Stimulated activated CD8-positive, alpha-beta memory T cell treated with anti-CD3 and anti-CD28 coated beads, Interleukin-2, amount 100 ng/mL, for 1 hour (primary cell): ENCODE measurements at places on chromosomes 7 and 10.

- no peak for DNase-seq
Observed at GRCh38 chr7:34011696-34012095, 106.4 kb downstream of the BMPER start.

DNA sequence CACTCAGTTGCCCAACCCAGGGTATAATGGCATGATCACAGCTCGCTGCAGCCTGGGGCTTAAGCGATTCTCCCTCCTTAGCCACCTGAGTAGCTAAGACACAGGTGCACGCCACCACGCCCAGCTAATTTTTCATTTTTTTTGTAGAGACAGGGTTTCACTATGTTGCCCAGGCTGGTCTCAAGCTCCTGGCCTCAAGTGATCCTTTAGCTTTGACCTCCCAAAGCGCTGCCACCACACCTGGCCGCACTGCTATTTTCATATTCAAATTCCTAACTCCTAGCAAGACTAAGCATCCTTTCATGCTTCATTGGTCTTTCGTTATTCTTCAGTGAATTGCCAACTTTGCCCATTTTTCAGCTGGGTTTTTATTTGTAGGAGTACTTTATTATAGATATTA, 30.4 kb upstream of the DAGLB start:
- no peak for DNase-seq

- no peak for DNase-seq
Observed at GRCh38 chr7:27220440-27220955, 20.6 kb upstream of the HOXA13 start.

DNA sequence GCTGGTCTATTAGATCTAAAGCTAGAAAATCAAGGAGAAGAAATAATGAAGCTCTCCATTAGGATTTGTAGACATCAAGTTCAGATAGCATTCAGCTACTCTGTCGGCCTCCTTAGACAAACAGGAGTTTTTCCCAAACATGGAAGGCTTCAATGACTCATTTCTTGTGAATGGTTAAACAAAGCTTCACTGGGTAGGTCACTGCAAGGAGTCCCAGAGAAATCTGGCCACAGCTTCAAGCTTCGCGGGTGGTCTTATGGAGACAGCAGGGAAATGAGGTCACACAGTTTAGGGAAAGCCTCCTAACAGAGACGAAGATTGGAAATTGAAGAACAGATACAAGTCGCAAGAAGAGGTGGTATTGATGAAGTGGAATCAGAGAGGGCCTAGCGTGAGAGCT, 22.6 kb upstream of the LRRC72 start:
- no peak for DNase-seq

DNA sequence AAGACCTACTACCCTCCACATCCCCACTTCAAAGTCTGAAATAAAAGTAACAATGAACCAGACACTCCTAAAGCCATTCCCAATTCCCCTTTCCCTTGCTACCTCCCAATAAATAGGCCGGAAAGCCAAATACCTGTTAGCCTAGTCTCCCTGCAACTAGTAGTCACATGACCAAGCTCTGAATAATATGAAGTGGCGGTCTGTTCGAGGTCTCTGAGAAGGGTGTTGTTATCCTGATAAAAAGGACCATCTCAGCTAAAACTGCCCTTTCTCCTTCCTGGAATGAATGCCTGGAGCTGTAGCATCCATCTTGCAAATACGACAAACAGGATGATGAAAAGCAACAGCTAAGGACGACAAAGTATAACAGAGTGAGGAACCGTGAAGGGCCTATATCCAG, 6.0 kb downstream of the KIF5B start:
- no peak for DNase-seq

GRCh38 chr7:95334447-95334846, 10.1 kb upstream of the PON1 start:
- no peak for DNase-seq

GRCh38 chr7:22921386-22922086, 92.4 kb downstream of the HYCC1 start:
- no peak for DNase-seq

DNA sequence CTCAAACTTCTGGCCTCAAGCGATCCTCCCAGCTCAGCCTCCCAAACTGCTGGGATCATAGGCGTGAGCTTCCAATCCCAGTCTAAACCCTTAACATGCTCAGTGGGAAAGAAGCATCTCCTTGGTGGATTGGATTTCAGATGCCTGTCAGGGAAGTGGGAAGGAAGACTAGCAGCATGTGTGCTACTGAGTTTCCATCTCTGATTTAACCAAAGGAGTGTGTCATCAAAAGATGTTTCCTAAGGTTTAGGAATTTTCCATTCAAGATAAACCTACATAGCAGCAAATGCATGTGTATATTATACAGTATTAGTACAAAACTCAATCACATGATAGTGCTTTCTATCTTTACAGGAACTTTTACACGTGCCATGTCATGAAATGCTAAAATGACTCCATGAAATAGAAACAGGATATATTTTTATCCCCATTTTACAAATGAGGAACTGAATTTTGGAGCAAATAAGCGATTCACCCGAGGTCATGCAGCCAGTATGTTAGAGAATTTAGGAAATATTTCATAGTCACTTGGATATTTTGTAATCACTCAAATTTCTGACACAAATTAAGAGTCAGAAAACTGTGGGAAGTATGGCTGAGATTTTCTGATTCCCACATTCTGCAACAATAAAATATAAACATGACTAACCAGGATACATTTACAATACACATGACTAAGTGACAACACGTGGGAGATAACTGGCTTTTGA, 11.4 kb upstream of the TMEM26 start:
- no peak for DNase-seq

DNA sequence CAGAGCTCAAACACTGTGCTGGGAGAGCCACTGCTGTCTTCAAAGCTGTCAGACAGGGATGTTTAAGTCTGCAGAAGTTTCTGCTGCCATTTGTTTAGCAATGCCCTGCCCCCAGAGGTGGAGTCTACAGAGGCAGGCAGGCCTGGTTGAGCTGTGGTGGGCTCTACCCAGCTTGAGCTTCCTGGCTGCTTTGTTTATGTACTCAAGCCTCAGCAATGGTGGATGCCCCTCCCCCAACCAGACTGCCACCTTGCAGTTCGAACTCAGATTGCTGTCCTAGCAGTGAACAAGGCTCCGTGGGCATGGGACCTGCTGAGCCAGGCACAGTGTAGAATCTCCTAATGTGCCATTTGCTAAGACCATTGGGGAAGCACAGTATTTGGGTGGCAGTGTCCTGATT, 4.6 kb upstream of the CYP2C19 start:
- no peak for DNase-seq

GRCh38 chr10:75497997-75498883, 66.8 kb downstream of the LRMDA start:
- no peak for DNase-seq

- DNase-seq, result no peak
Observed at GRCh38 chr10:109946680-109947079, 23.4 kb upstream of the XPNPEP1 start.

- no peak for DNase-seq
Observed at GRCh38 chr10:87092376-87092860, 2.2 kb downstream of the GLUD1 start.

DNA sequence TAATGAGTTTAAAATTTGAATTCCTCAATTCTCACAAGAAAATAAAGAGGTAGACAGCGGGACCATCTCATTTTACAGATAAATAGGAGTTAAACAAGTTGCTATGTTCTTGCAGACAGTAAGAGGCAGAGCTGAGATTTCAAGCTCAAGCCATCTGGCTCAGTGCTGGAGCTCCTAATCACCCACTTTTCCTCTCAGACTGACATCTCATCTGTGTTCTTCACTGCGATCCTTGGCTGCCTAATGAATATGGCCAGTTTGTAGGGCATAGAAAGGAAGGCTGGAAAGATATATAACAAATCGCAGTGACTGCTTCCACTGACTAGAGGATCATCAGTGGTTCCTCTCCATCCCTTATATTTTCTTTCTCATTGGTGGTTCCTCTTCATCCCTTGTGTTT, 151.2 kb downstream of the MPP7 start:
- no peak for DNase-seq

DNA sequence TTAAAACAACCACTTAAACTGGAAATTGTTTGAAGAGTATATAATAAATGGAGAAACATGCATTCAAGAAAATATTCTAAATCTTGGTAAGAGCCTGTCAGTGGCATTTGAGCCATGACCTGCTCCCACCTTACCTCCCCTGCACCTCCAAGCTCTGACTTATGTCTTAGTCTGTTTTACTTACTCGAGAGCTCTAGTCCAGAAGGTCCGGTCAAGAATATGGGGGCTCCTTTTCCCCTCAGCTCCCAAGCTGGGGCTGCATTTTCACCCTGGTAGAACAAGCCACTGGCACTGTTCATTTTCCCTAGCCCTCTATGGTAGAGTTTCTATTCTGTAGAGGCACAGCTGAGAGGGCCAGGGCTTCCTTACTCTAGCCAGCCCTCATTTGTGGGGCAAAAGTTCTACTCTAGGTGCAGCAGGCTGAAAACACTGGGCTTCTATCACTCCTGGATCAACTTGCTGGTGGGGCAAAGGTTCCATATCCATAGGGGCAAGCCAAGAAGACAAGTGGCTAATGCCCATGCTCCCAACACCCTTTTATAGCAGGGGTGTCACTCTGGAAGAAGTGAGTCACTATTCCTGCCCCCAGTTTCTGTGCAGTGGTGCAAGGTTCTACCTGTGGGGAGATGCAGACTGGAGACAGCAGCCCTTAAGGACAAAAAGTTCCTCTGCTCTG, 40.6 kb downstream of the ZNF438 start:
- no peak for DNase-seq

DNA sequence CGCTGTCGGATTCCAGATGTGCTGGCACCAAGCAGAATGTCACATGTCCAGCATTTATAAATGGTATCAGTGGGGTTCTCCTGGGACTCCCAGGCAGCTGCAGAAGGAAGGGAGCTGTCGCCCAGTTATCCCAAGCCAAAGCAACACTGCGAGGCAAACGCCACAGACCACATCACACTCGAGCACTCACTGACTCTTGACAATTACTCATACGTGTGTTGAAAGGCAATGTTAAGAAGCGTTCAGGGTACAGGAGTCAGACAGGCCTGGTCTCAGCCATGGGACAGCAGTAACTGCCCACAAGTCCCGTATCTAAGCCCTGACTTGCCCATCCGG, 113.4 kb downstream of the DIP2C start:
- no peak for DNase-seq

DNA sequence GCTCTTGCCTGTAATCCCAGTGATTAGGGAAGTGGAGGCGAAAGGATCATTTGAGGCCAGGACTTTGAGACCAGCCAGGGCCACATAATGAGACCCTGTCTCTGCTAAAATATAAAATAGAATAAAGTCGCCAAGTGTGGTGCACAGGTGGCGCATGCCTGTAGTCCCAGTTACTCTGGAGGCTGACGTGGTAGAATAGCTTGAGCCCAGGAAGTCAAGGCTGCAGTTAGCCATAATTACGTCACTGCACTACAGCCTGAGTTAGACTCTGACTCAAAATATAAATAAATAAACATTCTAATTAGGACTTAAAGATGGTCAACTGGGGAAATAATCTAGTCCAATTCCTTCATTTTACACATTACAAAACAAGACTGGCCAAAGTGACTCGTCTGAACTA, 768 bp downstream of the CHCHD2 start:
- no peak for DNase-seq

DNA sequence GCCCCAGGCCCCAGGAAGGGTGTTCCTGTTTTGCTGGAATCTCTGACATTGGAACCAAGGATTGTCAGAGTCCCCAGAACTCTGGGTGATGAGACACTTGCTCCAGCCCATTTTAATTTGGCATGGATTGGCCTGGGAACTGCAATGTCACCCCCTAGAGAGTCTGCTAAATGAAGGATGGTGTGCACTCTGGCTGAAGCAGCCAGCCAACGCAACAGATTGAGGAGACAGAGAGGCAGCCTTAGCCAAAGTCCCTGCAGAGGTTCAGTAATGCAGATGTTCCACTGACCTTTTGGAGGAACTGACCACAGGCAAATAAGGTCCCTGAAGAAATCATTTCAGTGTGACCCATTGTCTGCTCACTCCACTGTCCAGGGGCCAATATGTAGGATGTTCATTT, 13.4 kb downstream of the LRRC18 start:
- DNase-seq, result no peak
